Activated CD4-positive, alpha-beta T cell treated with anti-CD3 and anti-CD28 coated beads, Interleukin-10, Interleukin-2, amounts not matched to agents 100 ng/mL and 50 ng/mL, durations not matched to agents 16 hours and 8 hours (primary cell): ENCODE measurements at places on chromosomes 13 and 19.

DNA sequence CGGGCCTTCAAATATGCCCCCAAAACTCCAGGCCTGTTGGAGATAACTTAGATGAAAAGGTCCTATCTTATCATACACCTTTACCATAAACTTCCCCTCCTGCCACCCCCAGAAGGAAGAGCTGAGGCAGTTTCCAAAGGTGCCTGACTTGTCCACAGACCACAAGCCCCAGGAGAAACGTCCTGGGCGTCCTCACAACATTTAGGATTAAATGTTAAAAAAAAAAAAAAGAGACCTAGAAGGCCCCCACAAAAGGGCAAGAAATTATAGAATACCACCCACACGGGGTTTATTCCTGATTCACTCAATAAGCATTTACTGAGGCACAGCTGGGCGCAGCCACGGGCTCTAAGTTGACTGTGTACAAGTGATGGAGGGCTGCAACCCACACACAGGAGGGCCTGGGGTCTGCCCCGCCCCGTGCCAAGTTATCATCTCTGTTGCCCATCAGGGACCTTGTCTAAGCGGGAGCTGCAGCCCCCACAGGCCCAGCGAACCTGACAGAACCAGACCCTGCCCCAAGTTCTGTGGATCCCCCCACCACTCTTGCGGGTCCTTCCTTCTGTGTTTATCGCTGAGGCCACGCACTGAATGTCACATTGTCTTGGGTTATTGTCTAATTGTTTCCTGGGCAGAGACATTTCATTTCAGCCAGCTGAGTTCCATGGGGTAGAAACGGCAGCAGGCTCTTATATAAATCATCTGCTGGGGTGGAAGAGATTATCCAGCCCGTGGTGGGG lies 83.0 kb upstream of the TM9SF2 start:
- no peak for DNase-seq

GRCh38 chr13:28741084-28741491 lies 22.3 kb upstream of the SLC46A3 start:
- DNase-seq, result no peak

DNA sequence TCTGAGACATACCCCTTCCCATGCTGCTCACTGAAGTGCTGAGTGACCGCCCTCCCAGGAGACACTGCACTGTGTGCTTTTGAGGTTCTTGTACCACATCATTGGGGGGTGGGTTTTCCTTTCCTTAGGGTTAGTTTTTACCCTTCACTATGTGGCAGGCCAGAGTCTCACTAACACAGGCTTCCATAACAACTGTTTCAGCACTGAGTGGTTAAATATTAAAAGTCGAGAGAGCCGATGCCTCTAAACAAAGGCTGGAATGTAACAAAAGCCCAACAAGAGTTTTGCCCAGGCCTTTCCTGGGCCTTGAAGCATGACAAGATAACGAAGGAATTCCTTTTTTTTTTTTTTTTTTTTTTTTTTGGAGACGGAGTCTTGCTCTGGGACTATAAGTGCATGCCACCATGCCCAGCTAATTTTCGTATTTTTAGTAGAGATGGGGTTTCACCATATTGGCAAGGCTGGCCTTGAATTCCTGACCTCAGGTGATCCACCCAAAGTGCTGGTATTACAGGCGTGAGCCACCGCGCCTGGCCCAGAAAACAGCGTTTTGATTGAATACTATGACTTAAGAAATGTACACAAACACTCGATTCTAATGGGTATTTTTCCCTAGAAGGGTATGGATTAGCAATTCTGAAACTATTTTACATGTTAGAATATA lies 46.5 kb downstream of the ZNF823 start:
- no peak for DNase-seq

- peak; percentile 91 for DNase-seq
Observed at GRCh38 chr13:48769107-48769704, 115.5 kb downstream of the CYSLTR2 start.

DNA sequence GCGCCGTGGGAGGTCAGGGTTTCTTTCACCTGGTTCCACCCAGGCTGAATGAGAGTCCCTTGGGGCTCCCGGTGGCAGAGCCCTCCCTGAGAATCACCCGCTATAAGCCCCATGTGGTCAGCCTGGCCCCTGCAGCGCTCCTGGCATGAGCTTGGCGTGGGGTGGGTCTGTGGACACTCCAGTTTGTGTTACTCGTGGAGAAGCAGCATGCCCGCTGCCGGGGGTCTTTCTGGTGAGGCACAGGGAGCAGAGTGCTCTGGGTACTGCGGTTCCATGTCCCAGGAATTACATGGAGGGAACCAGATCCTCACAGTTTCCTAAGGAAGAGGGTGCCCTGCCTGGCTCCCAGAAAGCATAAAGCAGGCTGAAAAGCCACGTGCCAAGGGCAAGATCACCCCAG lies 62.2 kb downstream of the SMARCA4 start:
- no peak for DNase-seq

GRCh38 chr13:49643035-49643646 lies 14.8 kb downstream of the ARL11 start:
- DNase-seq, result no peak

GRCh38 chr19:35882114-35882832 lies 13.9 kb downstream of the APLP1 start:
- peak; percentile 65 for DNase-seq
